ENCODE measurements at places on chromosomes 3 and 15.
A peak's percentile ranks its signal among the peaks of the same experiment; 100 is the strongest.

DNA sequence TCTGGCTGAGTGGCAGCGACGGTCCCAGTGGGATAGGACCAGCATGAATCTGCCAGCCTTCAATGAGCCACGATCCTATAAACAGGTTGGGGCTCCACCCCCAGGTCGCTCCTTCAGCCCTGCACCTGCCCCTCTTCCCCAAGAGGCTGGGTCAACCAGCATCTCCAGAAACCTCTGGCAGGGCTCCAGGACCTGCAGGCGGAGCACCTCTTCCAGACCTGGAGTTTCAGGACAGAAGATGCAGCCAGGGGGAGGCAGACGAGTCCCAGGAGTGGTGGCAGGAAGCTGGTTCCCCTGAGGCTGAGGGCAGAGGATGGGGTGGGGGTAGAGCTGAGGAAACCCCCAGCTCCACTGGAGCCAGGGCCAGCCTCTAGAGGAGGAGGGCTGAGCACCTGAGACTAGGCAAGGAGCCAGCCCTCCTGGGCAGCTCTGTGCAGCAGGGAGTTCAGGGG, at the start of gene PLA2G4D:
Gene PLA2G4D, minus strand, starts transcription at position 51 of the 452 bp plus-strand sequence. CDS start 103 bp downstream, outside the sequence.
- no peak for DNase-seq

GRCh38 chr3:13883681-13884080, 3.8 kb upstream of the WNT7A start:
- DNase-seq = no peak

DNA sequence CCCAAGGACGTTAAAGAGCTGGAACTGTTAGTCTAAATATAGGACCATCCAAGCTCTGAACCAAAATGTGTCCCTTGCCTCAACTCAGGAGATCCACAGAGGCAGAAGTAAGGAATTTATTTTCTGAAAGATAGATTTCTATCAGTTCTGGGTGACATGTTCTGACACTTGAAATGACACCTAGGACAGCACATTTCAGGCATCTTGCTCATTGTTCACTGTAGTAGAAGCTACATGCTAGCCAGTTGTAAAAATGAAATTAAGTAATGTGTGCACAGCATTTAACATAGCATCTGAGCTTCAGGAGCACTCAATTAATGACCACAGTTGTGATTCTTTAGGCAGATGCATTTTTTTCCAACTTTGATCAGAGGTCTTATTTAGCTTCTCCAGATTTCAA, 567 bp downstream of the CCR2 start:
- DNase-seq = no peak

DNA sequence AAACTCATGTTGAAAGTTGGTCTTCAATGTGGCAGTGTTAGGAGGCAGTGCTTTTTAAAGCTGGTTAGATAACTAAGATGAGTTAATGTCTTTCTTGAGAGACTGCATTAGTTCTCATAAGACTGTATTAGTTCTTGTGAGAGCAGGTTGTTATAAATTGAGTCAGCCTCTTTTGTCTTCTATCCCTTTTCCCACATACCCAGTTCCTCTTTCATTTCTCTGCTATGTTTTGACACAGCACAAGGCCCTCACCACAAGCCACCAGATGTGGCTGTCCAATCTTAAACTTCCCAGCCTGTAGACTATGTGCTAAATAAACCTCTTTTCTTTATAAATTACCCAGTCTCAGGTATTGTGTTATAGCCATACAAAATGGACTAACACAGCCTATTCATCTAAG, 94.6 kb upstream of the SNTN start:
- no peak for DNase-seq

GRCh38 chr3:38460377-38461270, 6.9 kb downstream of the ACVR2B start:
- no peak for DNase-seq

DNA sequence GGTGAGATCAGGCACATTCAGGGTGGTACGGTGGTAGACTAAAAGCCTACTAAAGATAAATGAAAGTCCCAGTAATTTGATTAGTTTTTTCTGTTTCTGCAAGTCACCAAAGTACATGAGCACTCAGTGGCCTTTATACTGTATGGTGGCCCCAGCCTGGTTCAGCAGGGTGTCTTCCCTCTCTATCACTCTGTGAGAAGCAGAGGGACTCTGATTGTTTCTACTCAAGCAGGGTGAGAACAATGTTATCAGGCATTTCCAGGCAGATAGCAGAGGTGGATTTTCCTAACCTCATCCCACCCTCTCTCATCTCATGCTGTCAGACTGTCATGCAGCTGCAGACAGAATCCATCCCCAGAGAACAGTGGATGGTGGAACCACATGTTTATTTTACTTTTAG, 71.5 kb upstream of the BFSP2 start:
- DNase-seq = no peak

DNA sequence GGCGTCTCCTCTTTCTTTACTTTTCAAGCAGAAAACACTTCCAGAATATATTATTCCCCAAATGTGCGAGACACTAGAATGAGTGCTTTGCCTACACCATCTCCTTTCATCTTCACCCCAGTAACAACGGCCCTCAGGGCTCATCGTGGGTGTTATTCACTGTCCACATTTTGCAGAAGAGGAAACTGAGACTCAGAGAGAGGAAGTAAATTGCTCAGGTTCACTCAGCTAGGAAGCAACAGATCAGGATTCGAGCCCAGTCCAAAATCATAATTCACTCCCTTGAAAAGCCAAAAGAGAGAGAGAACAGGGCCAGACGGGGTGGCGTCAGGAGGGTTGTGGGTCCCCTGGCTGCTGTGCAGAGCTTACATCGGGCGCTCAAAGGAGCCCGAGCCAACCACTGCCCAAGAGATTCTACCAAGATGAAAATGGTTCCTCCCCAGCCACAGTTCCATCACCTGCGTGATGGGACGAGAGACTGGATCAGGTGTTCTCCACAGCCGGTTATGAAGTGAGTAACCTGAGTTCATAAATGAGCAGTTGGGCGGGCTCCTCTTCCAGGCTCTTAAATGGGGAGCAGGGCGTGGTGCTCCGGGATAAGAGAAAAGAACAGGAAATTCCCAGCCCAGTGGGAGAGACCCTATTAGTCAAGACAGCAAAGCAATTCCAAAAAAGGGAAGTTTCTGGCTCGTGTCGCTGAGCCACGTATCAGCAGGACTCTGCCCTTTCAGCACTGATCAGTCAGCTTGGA, 48.6 kb upstream of the FLNB start:
- no peak for DNase-seq

GRCh38 chr15:75430259-75430658, 21.2 kb downstream of the SIN3A start:
- DNase-seq = no peak

- no peak for DNase-seq
Measured at GRCh38 chr15:51865317-51865716, 35.9 kb downstream of the TMOD3 start.

- DNase-seq = no peak
Measured at GRCh38 chr3:53823956-53824657, 22.1 kb downstream of the CHDH start.

DNA sequence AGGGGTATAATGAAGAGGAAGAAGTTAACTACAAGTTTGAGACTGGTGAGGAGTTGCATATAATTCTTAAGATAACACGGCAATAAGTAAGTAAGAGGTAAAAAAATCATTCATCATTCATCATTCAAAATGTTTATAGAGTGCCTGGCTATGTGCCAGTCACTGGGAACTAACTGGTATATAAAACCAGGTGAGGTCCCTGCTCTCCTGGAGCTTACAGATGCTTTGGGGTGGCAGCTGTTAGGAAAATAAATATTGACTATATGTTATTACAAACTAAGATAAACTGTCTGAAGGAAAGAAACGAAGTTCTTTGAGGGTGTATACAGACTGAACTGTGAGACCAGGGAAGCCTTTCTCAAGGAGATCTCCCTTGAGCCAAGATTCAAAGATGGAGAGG, 2.9 kb downstream of the CASR start:
- no peak for DNase-seq

GRCh38 chr3:54653456-54654195, 274.2 kb downstream of the LRTM1 start:
- DNase-seq = peak; percentile 27

DNA sequence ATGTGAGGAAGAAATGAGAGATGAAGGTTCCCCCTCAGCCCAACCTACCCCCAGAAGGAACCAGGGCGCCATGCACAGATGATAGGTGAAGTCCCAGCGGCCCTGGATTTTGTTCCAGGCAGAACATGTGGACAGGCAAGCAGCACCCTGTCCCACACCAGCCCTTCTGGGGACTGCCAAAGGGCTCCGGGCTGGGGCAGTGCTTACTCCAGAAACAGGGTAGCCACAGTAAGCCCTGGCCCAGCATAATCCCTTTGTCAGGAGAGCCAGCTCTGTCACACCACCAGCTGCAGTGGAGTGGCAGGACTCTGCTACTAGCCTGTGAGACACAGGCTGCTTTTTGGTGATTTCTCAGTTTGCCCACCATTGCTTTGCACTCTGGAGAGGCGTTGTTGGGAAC, 6.3 kb downstream of the FBXL22 start:
- no peak for DNase-seq

DNA sequence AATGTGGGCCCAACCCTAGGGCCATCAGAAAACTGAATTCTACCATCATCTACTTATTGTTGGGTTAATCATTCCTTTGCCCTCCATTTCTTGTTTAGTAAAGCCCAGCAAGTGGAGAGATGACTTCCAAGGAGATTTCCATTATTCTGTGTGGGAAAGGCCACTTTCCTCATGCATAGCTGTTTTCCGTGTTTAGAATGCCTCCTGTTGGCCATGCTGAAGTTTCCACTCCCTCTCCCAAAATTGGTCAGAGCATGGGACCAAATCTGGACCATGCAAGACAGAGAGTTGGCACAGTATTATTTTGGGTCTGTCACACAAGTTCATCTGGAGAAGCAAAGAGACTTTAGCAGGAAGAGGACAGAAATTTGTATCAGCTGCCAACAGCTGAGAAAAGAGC, 15.3 kb upstream of the SUSD5 start:
- no peak for DNase-seq

DNA sequence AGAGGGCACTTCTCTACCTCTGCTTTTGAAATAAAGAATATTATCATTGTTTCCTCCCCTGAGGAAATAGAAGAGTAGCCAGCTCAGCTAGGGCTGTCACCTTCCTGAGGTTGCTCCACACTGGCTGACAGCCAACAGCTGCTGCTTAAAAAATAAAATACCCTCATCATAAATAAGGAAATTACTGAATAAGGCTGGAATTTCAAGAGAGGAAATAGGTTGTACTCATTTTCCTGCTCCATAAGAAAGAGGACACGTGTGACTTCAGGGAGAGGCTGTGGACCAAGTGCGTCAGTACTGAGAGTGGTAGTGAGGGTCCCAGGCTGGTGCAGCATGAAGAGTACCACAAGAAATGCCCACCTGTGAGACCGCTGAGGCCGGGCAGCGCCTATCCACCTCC, 8.1 kb upstream of the C2CD4B start:
- DNase-seq = no peak

- DNase-seq = no peak
Measured at GRCh38 chr15:75673426-75674235, 25.9 kb downstream of the SNX33 start.

- DNase-seq = no peak
Measured at GRCh38 chr3:97680210-97680609, 84.3 kb upstream of the ARL6 start.

DNA sequence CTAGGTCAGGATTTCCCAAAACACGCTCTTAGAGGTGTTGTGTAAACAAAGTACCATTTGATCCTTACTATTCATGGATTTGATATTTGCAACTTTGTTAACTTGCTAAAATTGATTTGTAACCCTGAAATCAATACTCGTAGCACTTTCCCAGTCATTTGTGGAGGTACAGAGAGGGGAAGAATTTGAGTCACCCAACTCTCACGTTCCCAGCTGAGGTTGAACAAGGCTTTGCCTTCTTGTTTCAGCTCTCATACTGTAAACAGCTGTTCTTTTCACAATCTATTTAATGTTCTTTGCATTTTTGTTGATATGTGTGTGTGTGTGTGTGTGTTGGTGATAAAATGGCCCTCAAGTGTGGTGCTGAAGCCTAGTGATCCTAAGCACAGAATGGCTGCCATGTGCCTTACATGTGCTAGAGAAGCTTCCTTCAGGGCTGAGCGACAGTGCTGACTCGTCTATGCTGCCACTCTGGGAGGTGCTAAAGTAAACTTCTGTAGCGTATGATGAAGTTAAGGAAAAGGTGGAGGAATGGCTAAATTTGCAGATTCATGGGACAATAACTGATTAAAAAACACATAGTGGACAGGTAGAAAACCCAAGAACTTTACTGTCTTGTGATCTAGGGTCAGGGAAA, 173.2 kb downstream of the APBA2 start:
- DNase-seq = no peak

DNA sequence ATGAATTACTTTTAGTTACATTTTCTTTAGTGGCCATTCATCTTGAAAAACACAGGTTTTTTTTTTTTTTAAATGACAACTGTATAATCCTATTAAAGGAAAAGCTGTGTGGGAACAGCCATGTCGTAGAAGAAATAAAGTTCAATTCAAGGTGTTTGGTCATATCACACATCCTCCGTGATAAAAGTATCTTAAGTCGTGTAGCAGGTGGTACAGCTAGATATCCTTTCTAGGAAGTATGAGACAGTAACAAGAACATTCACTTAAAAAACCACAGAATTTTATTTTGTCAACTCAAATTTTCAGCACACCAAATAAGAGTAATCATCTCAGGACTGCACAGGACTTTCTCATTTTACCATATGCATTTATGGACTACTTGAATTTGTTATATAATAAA, 16.1 kb downstream of the ZDHHC23 start:
- DNase-seq = no peak

- no peak for DNase-seq
Measured at GRCh38 chr15:70058642-70059360, 38.9 kb downstream of the TLE3 start.

- DNase-seq = peak; percentile 47
Measured at GRCh38 chr3:178352326-178353005, 183.8 kb upstream of the KCNMB2 start.

- no peak for DNase-seq
Measured at GRCh38 chr3:151289445-151289844, 11.1 kb upstream of the P2RY14 start.

- no peak for DNase-seq
Measured at GRCh38 chr15:63519041-63519440, 14.6 kb downstream of the USP3 start.

DNA sequence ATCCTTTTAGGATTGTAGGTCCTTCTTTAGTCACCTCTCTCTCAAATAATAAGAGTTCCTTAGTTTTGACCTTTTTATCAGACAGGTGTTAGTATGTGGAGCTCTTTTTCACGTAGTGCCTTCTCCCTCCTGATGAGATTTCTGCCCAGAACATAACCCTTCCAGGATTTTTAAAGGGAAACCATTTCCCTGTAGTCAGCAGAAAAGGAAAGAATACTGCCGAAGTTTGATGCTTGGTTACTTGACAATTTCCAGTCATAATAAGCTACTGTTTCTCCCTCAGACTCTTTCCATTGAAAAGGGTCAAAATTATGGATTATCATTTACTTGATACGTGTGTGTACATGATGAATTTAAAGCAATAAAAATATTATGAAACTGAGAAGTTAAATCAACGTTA, 73.1 kb downstream of the VPS8 start:
- DNase-seq = no peak

DNA sequence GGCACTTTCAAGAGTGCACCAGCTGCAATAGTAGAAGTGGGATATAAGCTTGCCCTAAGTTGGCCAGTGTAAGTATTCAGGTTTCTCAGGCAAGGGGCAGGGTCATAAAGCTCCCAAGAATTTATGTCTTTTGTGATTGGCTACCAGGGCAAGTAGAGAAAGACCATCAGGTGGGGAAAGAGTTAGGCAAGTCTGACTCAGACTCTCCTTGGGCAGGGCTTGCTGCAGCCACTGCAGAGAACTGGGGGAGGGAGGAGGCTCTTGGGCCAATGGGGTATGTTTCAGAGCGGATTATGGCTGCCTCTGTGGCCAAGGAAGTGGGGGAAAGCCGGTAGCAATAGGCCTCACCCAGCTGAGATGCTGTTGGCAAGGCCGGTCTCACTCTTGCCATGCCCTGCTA, 44.6 kb upstream of the SLC25A36 start:
- no peak for DNase-seq

- no peak for DNase-seq
Measured at GRCh38 chr15:70109978-70110377, 12.3 kb upstream of the TLE3 start.

All from COLO829 (cell line).